Osteocyte (in vitro differentiated cells): ENCODE measurements at places on chromosomes 4 and X.
A peak's percentile ranks its signal among the peaks of the same experiment; 100 is the strongest.

GRCh38 chrX:31499109-31499508 is 427.3 kb upstream of the FTHL17 start:
- no peak for DNase-seq

DNA sequence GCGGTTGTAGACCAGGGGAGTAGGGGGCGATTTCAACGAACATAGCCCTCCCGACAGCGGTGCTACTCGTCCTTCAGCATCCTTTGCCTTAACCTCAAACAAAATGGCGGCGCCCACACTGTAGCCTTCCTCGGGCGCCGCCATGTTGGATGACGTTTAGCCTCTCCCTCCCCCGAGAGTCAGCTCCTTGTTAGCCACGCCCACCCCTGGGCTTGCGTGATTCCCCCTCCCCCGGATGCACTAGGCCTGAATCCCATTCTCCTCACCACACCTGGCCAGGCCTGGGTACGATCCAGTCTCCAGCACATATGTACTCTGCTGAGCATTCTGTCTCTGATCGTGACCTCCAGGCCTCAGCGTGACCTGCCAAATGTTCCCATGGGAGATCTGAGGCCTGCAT is 49.0 kb upstream of the ZNF157 start:
- DNase-seq = no peak

DNA sequence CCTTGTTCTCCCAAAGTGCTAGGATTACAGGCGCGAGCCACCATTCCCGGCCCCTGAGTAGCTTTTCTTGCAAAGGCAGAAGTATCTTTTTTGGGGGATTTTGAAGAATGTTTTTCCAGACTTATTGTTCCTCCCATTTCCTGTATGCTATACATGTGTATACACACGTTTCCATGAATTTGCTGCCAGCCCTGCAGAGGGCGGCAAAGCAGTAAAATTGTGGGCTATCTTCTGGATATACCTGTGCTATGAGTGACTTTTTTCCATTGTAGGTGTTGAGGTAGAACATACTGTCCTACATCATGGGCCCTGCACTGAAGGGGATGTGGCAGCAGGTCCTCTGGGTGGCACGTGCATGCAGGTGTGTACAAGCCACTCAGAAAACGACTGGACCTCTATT is 16.9 kb upstream of the MED28 start:
- no peak for DNase-seq

DNA sequence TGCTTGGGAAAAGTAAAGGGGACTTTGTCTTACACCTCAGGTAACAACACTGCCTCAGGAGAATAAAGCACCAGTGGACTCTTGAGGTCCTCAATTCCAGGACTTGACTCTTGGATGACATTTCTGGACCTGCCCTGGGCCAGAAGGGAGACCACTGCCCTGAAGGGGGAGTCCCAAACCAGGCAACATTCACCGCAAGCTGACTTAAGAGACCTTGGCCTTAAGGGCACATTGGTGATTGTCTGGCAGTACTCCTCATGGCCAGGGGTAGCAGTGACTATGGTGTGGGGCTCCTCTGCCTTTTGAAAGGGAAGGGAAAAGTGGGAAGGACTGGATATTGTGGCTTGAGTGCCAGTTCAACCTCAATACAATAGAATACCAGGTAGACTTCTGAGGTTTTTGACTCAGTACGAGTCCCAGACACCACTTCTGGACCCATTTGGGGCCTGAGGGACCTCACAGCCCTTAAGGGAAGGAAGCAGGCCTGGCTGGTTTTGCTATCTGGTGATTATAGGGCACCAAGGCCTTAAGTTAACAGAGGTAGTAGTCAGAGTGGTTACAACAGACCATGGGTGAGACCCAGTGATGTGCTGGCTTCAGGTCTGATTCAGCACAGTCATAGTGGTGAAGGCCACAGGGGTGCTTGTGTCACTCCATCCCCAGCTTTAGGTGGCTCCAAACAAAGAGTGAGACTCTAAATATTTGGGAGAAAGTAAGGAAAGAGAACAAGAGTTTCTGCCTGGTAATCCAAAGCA is 121.2 kb upstream of the TET2 start:
- DNase-seq = no peak

DNA sequence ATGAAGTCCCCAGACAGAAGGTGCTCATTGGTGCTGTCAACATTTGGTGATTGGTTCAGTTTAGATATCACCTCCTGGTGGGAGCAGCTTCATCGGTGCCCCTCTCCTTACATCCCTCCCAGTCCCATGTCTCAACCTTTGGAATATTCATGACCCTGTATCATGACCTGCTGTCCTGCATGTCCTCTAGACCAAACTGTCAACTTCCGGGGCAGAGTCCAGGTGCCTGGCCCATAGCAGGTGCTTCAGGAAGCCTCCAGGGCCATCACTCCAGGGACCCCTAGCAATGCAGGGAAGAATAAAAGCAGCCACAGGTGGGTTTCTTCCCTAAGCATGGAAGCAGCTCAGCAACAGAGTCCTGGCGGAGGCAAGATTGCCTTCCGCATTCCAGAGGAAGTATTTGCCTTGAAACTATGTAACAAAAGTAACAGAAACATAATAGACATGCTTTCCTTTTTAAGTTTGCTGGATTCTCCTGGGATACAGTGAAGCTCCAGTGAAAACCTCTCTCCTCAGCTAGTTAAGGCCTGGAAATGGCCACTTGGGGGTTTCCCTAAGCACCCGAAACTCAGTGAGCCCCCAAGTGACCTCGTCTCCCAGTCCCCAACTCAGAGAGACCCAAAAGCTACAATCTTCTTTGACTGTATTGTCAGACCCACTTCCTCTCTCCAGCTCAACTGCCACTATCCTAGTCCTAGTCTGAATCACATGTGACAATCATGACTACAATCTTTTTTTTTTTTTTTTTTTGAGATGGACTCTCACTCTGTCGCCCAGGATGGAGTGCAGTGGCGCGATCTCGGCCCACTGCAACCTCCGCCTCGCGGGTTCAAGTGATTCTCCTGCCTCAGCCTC is 1.3 kb upstream of the ATP6AP1 start:
- no peak for DNase-seq

DNA sequence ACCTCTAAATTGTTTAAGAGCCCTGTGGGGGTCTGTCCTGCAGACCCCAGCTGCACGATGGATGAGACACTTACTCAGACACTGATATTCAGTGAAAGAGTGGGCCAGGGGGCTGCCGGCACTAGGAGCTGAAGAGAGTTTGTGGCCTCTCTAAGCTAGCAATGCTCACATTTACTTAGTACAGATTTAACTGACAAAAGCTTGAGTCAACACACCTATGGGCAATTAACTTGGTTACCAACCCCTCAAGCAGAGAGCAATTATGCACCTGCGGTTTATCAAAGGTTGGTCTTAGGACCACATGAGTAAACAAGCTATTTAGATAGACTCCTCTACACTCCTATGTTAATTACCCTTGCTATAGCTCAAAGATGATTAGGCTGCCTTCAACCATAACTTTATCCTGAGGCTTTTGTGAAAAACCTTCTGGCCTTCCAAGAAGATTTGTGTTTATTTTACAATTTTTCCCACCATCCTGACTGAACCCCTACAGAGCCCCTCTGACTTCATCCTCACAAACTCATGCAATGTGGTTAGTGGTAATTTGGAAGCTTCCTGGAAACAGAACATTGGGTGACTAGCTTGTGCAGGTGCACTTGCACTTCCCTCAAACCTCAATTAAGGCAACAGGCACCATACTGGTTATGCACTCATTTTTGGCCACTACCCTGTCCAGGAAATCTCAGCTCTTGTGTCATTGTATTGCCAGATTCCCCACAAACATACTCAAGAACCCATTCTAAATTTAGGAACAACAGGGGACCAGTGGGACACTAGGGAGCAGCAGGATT is 234.4 kb upstream of the ITM2A start:
- no peak for DNase-seq

- DNase-seq = no peak
Observed at GRCh38 chr4:176002007-176002613, 63.5 kb upstream of the WDR17 start.

DNA sequence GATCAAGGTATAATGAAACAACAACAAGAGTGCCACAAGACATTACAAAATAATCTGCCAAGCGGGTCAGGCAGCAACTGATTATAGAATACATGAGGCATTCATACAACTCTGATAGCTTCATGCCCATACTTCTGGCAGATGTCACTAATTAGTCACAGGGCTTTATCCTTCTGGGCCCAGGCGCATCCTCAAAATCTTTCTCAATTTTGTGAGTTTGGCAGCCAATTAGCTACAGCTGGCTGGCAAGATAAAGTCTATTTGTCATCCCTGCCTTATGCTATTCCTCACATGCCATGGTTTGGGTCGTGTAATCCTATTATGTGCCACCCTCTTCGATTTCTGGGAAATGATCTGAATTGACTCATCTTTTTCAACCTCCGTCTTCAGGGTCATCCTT is 254.3 kb downstream of the PACRGL start:
- no peak for DNase-seq

GRCh38 chrX:40104985-40105834 is 7.5 kb upstream of the BCOR start:
- DNase-seq = no peak

DNA sequence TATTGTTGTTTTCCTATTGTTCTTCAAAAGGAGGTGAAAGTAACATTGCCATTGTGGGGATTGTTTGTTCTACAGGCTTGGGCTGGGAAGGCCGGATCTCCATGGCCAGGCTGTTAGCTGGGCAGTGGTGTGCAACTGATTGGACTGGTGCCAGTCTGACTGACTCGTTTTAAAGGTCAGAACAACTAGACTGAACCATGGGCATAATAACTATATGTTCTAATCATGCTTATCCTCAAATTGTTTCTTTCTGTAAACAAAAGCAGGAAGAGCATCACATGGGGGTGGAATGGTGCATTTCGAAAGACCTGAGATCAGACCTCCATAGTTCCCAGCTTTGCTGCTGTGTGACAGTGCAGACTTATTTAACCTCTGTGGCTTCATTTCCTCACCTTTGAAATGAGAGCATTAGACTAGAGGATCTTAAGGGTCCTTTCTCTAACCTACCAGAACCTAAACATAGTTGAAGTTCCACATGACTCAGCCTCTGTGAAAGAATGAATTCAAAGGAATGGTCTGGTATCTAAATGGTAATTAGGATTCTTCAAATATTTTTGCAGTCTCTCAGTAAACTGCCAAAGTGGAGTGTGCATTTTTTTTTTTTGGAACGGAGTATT is 66.7 kb upstream of the PGRMC2 start:
- DNase-seq = no peak

- no peak for DNase-seq
Observed at GRCh38 chrX:104762641-104763040, 196.6 kb downstream of the IL1RAPL2 start.

DNA sequence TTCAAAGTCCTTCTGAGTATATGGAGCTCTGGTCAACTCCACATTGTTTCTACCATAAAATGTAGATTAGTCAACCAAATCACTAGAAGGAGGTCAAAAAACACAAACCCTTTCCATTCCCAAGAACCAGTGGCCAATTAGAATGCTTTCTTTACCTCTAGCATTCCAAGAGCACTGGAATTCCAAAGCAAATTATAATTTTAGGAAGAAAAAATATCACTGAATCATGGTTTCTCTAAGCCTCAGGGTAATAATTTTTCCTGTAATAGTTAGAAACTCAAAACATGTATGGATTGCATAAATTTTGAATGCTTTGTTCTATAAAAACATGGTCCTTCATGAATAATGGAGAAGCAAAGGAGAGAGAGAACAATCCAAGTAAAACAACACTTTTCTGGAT is 39.5 kb downstream of the LEF1 start:
- DNase-seq = no peak

DNA sequence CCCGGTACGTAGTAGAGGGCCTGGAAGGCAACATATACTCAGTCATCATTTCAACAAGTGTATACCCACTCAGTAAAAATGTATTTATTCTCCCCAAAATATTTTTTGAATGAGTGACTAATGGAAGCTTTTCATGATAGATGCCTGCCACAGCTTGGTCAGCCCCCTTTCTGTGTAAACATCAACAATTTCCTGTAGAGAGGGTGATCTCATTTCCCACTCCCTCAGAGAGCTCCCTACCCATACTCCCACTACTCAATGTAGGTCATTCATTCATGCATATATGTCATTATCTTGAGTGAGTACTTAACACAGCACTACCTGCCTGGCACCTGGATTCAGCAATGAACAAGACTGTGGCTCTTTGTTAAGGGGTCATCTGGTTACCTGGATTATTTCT is 81.9 kb downstream of the STK32B start:
- peak; percentile 30 for DNase-seq

GRCh38 chr4:25030277-25031076 is at the start of gene LGI2:
TSS of gene LGI2 (minus strand) at chr4:25030946. CDS start at chr4:25030693, 253 bp downstream.
- DNase-seq = no peak

DNA sequence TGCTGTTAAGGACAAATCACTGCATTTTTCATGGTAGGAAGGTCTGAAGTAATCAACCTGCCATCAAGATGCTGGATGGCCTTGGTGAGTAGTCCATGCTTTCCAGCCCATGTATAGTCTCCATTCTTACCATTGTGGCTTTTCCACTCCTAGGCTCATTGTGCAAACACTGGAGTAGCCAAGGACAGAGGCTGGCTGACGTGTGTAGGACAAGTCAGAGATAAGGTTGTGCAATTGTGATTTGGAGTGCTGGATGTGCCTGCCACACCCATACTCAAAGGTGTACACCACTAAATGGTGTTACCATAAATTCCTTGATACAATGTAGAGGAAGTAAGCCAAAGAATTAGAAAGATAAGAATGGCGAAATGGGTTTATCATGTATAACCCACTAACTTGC is 26.3 kb upstream of the RADX start:
- no peak for DNase-seq
